ENCODE measurements at places on chromosomes 13 and 19.
A peak's percentile ranks its signal among the peaks of the same experiment; 100 is the strongest.

- DNase-seq, result no peak
Observed at GRCh38 chr13:73065036-73065435, 6.2 kb downstream of the KLF5 start.

GRCh38 chr13:104796581-104796980, 1730.4 kb upstream of the SLC10A2 start:
- no peak for DNase-seq

GRCh38 chr13:20118268-20119140, 42.3 kb downstream of the GJA3 start:
- no peak for DNase-seq

DNA sequence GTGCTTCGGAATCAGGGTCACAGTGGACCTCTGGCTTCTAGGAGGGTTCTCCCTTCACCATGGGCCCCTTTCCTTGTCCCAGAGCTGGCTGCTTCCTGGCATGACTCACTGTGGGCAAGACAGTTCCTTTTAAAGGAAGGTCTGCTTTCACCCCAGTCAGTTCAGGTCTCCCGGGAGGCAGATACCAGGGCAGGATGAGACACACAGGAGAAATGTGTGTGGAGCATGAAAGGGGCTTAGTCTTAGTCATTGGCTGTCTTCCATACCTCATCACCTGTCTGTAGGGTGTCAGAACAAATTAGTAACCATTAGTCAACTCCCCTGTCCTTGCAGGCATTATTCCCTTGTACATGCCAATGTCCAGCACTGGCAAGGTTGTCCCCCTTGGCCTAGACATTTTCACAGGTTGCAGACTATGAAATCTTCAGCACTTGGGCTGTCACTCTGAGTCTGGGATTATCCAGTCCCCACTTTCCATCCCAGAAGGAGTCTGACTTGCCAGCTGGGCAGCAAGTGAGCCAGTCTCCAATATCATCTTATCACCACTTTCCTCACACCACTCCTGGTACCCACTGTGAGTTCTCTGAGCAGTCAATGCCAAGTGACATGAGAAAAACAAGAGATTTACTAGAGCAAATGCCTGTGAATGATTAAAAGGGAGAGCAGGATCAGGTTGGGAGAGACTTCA, 76.8 kb upstream of the MEDAG start:
- DNase-seq, result peak; percentile 68

GRCh38 chr13:90276216-90276615, 1071.3 kb upstream of the MIR17HG start:
- no peak for DNase-seq

GRCh38 chr19:10114651-10115391, 3.3 kb downstream of the P2RY11 start:
- DNase-seq, result no peak

GRCh38 chr13:101858860-101859259, 406.4 kb downstream of the ITGBL1 start:
- no peak for DNase-seq

DNA sequence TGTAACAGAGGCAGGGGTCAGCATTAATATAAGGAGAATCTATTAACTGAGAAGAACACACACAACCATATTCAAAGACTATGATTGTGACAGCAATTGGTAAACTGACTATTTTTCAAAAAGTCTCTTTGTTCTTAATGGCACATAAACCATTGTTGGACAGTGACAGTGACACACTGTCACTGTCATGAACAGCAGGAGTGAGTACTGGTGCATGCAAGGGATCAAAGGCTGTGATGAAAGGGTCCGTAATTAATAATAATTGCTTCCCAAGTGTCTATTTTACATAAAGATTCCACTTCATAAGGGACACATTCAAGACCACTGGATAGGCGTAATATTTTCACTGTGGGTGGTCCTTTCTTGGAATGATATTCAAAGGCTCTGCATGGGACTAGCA, 50.7 kb downstream of the LHFPL6 start:
- DNase-seq, result no peak
